ENCODE measurements at places on chromosomes 12 and 14. TPM values are rescaled to one million over a fixed set of nuclear protein-coding genes. Genes with fewer than 3 reads are reported as not detected.

The MMP19 gene
- total RNA-seq = 5.0 TPM

The CSAD gene
- total RNA-seq = 23.4 TPM

The RASSF9 gene
- 1.1 TPM for total RNA-seq

The WNT5B gene
- 4.7 TPM for total RNA-seq

The MMP17 gene
- 1.1 TPM for total RNA-seq

The LTBR gene
- 114 TPM for total RNA-seq

The NPFF gene
- not detected for total RNA-seq

The C14orf180 gene
- total RNA-seq = 0.19 TPM

The CLEC12A gene
- 0.89 TPM for total RNA-seq

The AQP2 gene
- not detected for total RNA-seq

The RALGAPA1 gene
- total RNA-seq = 90.6 TPM

The GDF3 gene
- not detected for total RNA-seq

The ANO4 gene
- total RNA-seq = 1.9 TPM

The HECTD4 gene
- total RNA-seq = 57.0 TPM

The GPN3 gene
- total RNA-seq = 12.4 TPM

The RAD51B gene
- total RNA-seq = 20.9 TPM

The ST8SIA1 gene
- total RNA-seq = 3.2 TPM

The TAS2R19 gene
- 6.8 TPM for total RNA-seq

The ZNF84 gene
- 14.1 TPM for total RNA-seq

The CCDC175 gene
- total RNA-seq = 0.60 TPM

The TMEM233 gene
- 0.63 TPM for total RNA-seq

The EML1 gene
- 82.5 TPM for total RNA-seq

The TAS2R14 gene
- 2.6 TPM for total RNA-seq

The KCNK10 gene
- total RNA-seq = 2.0 TPM

The INSM2 gene
- total RNA-seq = not detected

The AHNAK2 gene
- total RNA-seq = 145 TPM

The TAS2R10 gene
- total RNA-seq = 0.87 TPM

The ANKRD33 gene
- total RNA-seq = not detected

The DHRS1 gene
- total RNA-seq = 30.6 TPM

The RILPL2 gene
- total RNA-seq = 0.72 TPM

The EP400 gene
- 47.8 TPM for total RNA-seq

The GZMB gene
- total RNA-seq = 2.1 TPM

The ZFHX2 gene
- 1.6 TPM for total RNA-seq

The SDSL gene
- 24.0 TPM for total RNA-seq

The RBP5 gene
- total RNA-seq = 2.5 TPM

The AGAP2 gene
- 2.7 TPM for total RNA-seq

The CD163L1 gene
- total RNA-seq = 12.6 TPM

The C12orf60 gene
- total RNA-seq = 0.44 TPM

The BDKRB2 gene
- total RNA-seq = 18.7 TPM

The SGPP1 gene
- total RNA-seq = 12.5 TPM

The NEMP1 gene
- 6.3 TPM for total RNA-seq

The NEUROD4 gene
- not detected for total RNA-seq

The CD69 gene
- 4.7 TPM for total RNA-seq

The SMCO3 gene
- total RNA-seq = not detected

The MVK gene
- total RNA-seq = 30.0 TPM

The HHIPL1 gene
- total RNA-seq = 3.2 TPM

The CELA1 gene
- total RNA-seq = not detected

The GYS2 gene
- total RNA-seq = not detected
